Cortex of kidney (tissue), 1 donor: ENCODE measurements at places on chromosomes 5 and 9.

DNA sequence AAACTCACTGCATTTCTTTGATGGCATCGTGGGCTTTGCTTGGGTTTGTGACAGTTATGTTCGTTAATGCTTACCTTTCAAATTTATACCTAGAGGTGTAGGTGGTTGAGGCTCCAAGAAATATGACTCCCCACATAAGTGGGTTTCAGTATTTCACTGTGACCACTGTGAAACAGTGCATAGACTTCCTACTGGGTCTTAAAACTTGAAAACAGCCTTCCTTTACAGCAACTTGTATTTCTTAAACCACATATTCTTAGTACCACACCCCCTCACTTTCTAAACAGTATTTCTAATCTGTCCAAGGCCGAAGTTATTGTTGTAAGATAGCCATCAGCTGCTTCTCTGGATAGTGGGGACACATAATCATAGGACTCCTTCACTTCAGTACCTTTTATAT lies 48.3 kb downstream of the TMEFF1 start:
- DNase-seq = no peak

DNA sequence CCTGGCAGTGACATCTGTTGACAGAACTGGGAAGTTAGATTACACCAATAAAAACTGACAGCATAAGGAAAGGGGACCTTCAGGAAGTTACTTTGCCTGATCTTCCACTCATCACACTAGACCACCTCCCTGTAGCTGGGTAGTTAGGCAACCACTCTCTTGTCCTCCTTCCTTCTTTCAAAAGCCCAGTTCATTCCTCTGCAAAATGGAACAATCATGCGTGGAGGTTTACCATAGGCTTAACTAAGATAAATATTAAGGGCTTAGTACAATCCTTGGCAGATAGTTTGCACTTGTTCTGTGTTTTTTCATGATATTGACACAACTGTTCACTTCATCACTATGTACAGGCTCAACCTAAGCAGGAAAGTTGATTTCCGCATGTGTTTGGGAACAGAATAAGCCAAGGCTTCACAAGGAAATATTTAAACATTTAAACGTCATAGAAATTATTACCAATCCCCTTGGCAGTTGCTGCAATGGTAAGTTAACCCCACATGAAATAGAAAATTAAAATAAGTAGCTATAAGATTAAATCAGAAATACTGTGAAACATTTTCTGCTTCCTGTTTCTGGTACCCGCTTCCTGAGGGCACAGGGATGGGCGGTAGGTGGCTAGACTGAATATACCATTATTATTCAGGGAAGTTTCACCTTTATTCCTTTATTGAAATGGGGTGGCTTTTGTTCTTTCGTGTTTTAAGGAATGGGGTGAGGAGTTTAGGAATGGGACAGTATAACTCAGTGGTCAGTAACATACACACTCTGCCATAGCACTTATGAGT lies 9.9 kb upstream of the PTGER4 start:
- DNase-seq = no peak

- no peak for DNase-seq
Measured at GRCh38 chr5:8445139-8445538, 576.2 kb downstream of the MTRR start.

DNA sequence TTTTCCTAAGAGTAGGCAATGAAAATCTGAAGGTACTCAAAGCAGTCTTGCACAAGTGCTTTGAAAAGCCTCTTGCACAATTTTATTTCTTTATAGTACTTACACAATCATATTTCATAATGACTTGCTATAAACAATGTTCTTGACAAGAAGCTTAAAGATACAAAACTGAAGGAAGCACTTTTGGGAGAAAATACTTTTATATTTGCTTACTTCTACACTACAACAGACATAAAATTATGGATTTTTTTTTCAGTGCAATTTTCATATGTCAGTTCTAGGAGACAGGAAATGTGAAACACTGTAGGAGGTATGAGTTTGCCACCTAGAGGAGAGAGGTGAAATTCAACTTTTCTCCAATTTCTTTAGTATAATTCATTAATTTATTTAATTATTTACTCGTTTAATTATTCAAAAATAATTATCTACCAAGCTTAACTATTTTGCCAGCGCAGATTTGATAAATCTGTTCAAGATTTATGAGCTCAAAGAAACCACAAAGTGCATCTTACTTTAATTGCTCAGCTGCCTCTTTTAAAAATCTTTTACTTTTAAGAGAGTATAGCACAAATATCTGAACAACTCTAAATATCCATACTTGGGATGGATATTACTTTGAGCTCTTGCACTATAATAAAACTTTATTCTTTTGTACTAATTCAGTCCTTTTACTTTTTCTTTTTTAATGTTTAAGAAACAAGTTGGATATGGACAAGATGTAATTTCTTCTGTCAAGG lies 29.0 kb upstream of the CDKN2B start:
- no peak for DNase-seq
